NCI-H1436 (cell line): ENCODE measurements at places on chromosomes 11 and 22.

DNA sequence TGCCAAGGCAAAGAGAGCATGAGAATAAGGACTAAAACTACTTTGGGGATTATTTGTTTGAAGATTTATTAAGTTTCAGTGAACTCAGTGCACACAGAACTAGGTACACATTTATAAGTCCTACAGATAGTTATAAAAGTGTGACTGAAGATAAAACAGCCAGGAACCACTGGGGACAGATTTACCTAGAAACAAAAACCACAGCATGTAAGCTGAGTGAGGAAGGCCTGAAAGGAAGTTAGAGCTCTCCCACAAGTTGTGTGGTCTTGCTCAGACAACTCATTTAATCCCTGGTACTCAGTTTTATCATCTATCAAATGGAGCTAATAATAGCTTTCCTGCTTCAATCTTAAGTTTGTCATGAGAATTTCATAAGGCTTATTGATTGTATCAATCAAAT lies 311.2 kb upstream of the FAT3 start:
- no peak for DNase-seq

GRCh38 chr22:19331975-19332374 lies 40.5 kb upstream of the CLTCL1 start:
- DNase-seq: no peak

DNA sequence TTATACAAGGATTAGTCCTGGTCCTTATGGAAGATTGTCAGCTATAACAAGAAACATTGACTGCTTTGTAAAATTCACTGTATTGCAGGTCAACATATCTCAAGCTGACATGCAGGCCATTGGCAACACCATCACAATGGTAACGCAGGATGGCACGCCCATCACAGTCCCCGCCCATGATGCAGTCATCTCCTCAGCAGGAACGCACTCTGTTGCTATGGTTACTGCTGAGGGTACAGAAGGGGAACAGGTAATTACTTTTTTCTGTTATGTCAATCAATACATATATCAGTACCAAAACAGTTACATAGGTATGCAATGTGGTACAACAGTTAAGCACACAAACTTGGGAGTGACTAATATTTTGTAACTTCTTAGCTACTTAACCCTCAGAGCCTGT lies 55.3 kb downstream of the ZNF143 start:
- no peak for DNase-seq

DNA sequence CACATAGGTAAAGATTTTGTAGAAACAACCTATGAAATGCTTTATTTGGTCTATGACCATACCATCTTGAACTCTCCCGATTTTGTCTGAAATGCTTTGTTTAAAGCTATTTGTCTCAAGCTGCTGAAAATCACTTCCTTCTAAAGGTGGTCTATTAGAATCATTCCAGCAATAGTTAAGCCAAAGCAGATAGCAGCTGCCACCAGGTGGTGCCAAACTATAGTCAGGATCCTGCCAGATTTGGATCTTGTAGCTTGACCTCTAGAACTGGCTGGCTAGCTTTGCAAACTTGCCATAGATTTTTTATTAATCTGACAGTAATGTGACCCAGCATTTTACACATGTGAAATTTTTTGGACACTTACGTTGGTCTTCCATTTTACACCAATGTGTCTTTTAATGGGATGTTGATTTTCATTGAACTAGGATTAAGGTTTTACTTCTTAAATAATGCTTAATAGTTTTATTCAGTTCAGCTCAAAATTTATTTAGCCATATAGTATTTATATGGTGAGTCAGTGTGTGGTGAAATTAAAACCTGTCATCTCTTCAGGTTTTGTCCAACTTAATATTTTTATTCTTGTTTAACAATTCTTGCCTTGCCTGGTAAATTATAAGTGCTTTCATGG lies 19.7 kb downstream of the CTR9 start:
- no peak for DNase-seq

GRCh38 chr22:25840167-25840566 lies 98.2 kb downstream of the MYO18B start:
- DNase-seq: no peak

GRCh38 chr11:122398167-122398566 lies 257.4 kb upstream of the UBASH3B start:
- DNase-seq: no peak

DNA sequence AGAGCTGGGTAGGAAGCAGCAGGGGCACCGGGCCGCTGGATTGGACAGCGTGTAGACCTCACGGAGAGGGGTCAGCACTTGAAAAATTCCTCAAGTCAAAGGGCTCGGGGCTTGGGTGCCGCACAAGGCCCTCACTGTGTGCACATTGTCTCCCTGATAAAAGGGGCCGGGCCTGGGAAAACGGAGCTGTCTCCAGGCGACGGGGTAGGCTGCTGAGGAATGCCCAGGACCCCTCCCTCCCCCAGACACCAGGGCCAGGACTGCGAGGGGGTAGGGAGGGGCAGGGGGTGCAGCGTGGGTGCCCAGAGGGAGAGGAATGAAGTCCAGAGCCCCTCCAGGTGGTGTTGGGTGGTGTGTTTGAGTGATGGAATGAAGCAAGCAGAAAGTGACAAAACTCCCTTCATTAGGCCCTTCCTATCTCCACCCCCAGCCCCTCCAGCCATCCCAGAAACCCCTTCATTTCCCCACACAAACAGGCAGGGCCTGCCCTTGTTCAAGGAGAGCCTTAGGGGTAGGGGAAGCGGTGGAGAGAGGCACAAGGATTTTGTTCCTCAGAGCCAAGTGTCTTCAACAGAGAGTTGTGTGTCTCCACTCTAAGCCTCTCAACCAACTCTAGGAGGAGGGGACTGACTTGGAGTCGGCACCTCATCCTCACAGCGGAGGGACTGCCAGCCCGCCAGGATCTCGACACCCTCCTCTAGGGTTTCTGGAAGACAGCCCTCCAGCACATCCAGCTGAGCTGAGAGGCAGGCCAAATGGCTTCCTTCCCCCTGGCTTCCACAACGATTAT lies 63.9 kb downstream of the SYN3 start:
- no peak for DNase-seq

DNA sequence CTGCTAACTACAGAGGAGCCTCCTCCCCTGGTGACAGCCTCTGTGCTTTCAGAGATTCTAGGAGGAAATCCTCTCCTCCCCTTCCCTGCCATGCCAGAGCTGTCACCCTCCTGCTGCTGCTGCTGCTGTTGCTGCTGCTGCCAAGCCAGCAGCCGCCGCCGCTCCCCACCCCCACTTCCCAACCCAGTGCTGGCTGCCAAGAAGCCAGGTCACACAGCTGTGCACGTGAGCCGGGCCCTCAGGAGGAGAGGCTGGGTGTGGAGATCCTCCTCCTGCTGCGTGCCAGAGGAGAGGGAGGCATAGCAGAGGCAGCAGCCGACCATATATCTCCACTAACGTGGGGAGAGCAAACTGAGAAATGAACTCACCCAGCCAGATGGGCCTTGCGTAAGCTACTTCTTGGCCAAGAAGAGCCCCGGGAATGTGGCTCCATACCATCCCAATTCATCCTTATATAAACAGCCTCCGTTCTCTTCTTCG lies 12.4 kb downstream of the CRY2 start:
- DNase-seq: no peak

- DNase-seq: no peak
Measured at GRCh38 chr22:49828599-49828965, 909 bp upstream of the BRD1 start.

DNA sequence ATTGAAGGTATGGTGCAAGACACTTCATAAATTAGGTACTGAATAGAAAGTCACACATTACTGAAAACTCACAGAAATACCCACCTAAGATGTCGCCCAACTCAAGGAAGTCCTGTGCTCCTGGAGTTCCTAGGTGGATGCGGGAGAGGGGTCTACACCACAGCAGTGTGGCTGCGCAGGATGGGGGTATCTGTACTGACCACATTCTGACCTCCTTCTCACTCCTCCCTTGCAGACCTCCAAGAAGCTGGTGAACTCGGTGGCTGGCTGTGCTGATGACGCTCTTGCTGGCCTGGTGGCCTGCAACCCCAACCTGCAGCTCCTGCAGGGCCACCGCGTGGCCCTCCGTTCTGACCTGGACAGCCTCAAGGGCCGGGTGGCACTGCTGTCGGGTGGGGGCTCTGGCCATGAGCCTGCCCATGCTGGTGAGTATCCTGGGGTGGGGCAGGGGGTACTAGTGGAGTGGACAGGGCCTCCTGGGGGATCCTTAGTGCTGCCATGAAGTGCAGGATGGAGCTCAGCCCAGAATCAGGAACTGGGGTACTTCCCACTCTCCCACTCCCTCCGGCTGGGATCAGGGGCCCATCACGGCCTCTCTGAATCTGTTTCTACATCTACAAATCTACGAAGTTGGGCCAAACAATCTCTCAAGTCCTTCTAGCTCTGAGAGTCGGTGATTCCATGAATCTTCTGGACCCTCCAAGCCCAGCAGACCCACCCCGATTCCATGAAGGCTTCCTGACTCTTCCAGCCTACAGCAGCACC lies 4.9 kb downstream of the TKFC start:
- no peak for DNase-seq
